Activated CD8-positive, alpha-beta memory T cell treated with anti-CD3 and anti-CD28 coated beads for 48 hours (primary cell): ENCODE measurements at places on chromosomes 12 and 14.
A peak's percentile ranks its signal among the peaks of the same experiment; 100 is the strongest.

DNA sequence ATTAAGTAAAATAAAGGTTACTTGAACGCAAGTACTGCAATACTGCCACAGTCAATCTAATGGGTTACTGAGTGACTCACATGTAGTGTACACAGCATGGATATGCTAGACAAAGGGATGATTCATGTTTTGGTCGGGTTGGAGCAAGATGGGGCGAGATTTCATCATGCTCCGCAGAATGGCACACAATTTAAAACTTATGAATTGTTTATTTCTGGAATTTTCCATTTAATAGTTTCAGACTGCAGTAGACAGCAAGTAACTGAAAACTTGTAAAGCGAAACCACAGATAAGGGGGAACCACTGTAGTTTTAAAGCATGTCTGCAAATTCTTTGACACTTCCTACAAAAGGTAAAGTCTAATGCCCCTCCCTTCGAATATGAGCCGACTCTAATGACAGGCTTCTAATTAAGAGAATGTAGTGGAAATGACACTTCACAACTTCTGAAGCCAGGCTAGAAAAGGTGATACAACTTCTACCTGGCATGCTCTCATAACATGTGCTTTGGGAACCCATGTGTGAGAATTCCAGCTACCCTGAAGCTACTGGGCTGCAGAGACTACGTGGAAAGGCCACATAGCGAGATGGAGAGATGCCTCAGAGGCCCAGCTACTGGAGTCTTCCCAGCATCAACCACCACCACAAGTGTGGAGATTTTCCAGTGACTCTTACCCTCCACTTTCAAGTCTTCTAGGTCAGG, 13.9 kb upstream of the TCP11L2 start:
- no peak for DNase-seq

DNA sequence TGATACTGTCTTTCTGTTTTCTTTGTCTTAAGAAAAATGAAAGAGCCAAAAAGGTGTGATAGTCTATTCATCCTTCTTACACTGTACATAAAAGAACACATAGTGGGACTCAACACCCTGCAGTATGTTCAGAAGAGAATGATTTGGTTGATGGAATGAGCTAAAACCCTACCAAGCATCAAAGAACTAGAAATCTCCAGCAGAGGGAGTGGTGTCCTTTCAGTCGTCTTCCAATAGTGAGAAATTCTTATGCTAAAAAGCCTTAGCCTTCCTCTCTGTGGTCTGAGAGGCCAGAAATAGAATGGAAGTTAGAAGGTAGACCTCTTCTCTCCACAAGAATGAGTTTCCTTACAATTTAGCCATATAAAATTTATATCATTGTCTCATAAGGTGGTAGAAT, 393.4 kb upstream of the SEL1L start:
- DNase-seq: no peak

GRCh38 chr12:13094367-13094766, 9.1 kb downstream of the GSG1 start:
- no peak for DNase-seq

DNA sequence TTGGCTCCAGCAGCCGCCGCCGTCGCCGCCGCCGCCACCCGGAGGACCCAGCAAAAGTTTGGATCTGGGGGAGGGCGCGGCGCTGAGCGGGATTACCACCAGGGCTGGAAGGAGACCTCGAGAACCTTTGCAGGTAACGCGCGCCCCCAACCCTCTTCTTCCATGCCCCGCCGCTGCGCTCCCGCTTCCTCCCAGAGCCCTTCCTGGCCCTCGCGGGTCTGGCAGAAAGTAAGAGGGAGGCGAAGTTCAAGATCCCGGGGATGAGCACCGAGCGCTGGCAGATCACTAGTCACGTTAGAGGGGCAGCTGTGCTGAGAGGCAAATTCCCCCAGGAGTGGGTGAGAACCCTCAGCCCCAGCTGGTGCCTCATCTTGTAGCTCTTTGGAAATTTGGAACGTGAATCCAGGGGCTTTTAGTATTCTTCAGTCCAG, 3.9 kb downstream of the FLRT2 start:
- DNase-seq: no peak

GRCh38 chr14:93981316-93982229, 5.2 kb upstream of the ASB2 start:
- no peak for DNase-seq

DNA sequence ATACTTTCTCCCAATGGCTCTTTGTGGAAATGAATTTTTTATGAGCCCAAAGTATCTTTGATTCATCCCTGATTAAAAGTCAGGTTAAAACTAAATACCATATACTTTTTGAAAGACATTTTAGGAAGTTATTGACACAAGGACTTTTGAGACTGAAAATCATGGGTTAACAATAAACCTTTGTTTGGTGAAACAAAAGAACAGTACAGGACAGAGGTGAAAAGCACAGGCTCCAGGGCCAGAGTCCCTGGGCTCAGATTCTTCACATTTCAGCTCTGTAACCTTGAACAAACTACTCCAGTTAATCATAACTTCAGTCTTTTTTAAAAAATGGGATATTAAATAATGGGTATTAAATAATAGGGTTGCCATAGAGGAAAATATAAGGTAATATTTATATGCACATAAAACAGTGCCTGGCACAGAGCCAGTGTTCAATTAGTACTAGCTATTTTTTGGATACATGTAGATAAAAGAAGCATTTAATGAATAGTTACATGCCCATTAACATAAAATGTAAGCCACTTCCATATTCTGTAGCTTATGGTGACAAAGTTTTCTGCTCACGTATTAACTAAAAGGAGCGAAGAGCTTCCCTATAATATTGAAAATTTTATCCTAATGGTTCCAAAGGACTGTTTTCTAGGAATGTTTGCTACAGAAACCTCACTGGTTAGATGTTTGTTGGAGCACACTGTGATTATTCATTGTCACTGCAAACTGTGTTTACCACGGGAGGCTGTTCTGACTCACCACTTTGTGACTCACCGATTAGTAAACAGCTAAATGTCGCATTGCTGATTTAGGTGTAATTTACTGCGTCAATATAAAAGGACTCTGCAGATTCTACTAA, 255.4 kb downstream of the DAD1 start:
- DNase-seq: no peak

GRCh38 chr14:40955131-40955505, 651.6 kb upstream of the LRFN5 start:
- DNase-seq: no peak

DNA sequence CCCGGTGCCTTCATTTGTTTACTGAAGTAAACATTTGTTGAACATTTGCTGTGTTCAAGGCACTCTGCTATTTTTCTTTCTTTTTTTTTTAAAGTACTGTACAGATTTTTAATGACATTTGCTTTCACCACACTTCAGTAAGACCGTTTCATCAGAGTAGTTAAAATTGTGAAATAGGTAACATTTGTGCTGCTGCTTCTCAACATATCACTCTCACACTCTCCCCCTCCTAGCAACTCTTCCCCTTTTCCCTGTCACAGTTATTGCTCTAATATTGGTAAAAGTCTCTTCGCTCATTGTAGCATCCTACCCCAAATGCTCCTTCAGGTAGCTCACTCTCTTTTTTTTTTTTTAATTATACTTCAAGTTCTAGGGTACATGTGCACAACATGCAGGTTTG, 49.6 kb downstream of the SRGAP1 start:
- no peak for DNase-seq

GRCh38 chr12:19332196-19332595, 107.1 kb upstream of the AEBP2 start:
- DNase-seq: no peak

DNA sequence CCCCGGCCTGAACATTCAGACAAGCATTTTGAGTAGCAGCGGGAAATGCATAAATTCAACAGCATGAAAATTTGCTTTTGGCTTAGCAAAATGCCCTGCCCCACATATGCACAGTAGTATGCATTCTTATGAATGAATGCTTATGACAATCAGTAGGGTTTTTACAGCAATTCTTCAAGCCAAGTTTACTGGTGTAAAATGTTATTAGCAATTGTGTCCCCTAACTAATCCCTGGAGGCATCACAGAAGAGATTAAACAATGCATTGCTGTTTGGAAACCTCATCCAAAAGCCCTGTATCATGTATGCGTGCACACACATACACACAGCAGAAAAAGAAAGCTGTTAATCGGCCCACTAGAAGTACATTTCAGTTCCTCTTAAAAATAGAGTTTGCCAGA, 406.5 kb downstream of the LRIG3 start:
- DNase-seq: no peak

GRCh38 chr12:78473136-78473535, 391.4 kb upstream of the SYT1 start:
- no peak for DNase-seq

DNA sequence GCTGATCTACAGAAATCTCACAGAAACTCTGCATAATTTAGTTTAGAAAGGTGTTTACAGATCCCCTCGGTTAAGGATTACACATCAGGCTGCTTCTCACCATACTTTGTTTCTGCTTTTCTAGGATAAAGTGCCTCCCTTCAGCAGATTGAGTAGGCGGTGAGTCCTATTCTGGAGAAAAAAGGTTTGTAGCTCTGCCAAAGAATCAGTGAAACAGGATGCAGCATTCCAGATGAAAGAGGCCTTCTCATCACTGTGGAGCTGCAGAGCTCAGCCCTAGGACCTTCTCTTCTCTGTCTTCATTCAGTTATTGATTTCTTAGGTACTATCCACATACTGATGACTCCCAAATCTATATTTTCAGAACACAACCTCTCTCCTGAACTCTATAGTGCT, 155.5 kb upstream of the KRR1 start:
- no peak for DNase-seq

DNA sequence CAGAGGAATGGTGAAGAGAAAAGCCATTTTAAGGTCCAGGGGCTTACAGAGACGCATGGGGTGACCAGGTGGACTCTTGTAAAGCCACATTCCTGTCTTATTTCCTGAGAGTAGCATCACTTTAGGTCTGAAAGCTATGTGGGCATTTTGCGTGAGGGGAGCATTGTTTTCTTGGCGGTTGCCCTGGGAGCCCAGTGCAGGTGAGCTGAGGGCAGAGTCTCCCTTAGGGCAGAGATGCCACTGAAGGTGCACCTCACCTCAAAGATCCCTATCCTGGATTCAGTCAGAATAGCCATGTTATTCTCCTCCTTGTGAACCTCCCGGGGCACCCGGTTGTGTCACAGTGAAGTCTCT, 12.4 kb downstream of the GLRX5 start:
- no peak for DNase-seq

- peak; percentile 27 for DNase-seq
Observed at GRCh38 chr12:6684609-6685008, 4.6 kb downstream of the ZNF384 start.

GRCh38 chr14:49092345-49092744, 493.8 kb downstream of the RPS29 start:
- no peak for DNase-seq

DNA sequence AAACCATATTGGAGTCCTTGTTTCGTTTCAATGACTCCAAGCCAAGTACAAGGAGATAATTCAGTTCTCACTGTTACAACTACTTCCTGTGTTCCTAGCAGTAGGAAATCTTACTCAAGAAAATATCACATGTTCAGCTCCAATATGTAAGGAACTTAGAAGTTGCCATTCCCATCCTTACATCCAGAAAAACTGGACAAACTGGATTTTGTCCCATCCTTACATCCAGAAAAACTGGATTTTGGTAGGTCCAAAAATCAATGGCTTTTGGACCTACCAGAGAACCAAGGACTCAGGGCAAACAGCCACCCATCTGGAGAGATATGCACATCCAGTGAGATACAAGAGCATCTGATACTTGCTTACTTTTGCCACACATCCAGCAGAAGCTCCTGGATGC, 23.8 kb downstream of the CMAS start:
- DNase-seq: no peak

DNA sequence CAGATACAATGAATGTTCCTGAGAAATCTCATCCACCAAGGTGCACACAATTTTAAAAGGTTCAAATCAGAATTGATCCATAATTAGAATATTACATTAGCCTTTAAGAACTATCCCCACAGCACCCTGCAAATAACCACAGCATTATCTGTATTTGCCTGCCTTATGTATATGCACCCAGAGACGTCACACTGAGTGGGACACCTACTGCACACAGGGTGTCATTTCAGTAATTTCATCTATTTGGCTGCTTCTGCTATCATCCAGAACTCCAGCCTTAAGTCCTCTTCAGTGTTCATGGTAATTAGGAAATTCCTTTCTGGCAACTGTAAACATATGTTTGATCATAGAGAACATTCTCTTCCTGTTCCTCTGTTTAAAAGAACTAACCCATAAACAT, 298.4 kb downstream of the SYT1 start:
- DNase-seq: no peak

GRCh38 chr12:3335078-3335487, 155.9 kb upstream of the PRMT8 start:
- DNase-seq: no peak

- no peak for DNase-seq
Observed at GRCh38 chr14:52354242-52354641, 40.1 kb downstream of the PTGER2 start.

DNA sequence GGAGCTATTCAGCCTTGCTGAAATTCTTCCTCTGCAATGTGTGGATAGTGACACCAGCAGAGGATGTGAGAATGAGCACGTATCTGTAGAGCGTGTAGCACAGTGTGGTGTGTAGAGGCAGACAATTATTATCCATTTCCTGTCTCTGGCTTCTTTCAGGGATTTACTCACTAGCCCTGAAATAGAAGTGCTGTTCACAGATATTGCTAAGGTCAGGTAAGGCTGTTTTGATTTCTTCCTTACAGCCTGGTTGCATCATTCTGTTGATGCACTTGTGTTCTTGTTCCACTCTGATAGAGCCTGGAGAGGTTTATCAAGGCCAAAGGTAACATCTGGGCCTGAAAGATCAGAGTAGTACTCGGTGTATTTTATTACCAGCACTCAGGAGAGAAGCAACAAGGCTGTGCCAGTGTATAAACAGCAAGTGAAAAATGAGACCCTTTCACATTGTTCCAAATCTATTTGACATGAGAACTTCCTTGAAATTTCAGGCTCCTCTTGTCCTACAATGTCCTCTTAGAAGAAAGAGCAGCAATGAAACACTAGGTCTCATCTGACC, 16.7 kb downstream of the ARG2 start:
- no peak for DNase-seq

- DNase-seq: no peak
Observed at GRCh38 chr14:76413962-76414600, 38.1 kb downstream of the ESRRB start.

DNA sequence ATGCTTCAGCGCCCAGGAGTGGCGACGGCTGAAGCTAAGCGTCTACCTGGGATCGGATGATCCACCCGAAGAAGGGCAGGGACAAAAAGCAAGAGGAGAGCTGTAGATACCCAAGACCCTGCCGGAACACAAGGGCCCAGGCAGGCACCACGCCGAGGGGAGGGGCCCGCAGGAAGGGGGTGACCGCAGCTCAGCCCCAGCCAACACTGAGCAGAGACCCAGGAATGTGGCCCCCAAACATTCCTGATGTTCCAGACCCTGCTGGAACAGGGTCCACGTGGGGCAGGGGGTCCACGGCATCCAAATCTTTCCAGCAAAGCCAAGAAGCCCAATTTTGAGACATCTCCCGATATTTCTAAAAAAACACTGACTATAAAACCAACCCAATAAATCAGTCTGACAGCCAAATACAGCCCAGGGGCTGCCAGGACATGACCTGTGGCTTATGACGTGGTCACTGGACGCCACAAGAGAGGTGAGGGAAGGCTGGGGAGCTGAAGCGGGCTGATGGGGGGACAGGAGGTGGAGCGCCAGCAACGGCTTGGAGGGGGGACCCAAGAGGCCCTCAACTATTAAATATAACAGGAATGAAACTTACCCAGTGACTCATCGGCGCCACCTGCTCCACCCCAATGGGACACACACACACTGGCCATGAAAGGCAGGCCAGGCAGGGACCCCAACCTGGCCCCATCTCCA, 58.9 kb downstream of the NCOR2 start:
- no peak for DNase-seq

- no peak for DNase-seq
Observed at GRCh38 chr14:74591394-74591793, 20.6 kb downstream of the LTBP2 start.
